ENCODE measurements at places on chromosomes 4 and X.

DNA sequence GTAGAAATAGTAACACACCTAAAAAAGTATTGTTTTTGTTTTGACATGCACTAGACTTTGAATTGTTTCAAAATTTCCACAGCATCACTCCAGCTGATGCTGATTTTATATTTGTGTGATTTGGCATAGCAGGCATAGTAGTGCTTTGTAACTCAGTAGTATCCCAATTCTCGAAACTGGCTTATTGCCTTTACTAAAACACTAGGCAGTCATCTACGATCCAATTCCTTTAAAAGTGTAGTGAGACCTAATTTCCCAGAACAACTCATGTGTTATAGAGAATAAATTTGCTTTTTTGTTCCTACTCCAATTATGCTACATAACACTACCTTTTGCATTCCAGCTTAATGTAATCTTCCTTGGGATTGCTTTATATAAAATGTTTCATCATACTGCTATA lies 797.7 kb downstream of the ADGRL3 start:
- no peak for DNase-seq

DNA sequence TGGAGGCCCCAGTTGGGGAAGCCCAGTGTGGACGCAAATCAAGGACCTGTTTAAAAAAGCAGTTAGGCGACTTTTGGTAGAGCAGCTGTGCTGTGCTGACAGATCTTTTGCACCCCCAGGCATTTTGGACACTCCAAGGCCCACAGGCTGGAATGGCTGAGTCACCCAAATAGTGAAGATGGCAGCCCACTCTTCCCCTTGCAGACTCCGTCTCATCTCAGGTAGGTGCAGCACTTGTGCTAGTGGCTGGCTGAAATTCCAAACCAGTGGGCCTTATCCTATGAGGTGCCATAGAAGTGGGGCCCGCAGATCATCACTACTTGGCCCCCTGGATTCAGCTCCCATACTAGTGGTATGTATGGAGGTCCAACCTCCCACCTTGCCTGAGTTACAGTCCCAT lies 42.8 kb downstream of the CPXCR1 start:
- DNase-seq, result no peak

DNA sequence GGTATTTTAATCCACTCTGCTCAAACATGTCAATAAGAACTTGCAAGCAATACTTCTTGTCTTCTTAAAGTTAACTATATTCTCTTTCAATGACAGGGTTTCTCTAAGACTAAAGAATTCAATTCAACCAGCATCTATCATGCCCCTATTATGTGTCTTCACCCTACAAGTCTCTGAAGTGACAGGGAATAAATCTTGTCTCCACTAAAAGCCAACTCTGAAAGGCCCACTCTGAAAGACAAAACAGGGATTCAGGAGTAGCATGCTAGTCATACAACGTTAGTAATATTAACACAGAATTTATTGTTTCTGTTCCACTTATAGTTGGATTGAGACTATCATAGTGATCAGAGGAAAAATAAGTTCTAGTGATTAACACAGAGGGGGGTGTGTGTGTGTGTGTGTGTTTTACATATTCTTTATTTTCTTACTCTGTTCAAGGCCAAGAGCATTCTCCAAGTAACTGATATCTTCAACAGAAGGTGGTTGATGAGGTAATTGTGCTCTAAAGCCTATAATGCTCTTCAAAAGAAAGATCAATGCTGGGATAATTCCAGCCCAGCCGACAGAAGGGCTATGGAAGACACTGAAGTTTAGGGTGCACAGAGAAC lies 122.4 kb upstream of the DCLK2 start:
- DNase-seq, result no peak

GRCh38 chr4:112910109-112910736 lies 139.2 kb upstream of the ANK2 start:
- no peak for DNase-seq

GRCh38 chrX:77444075-77444474 lies 3.1 kb upstream of the FGF16 start:
- DNase-seq, result no peak

GRCh38 chr4:42398171-42398870 lies 1.0 kb downstream of the SHISA3 start:
- no peak for DNase-seq

- DNase-seq, result no peak
Measured at GRCh38 chrX:49226946-49227345, 6.2 kb downstream of the CACNA1F start.

- DNase-seq, result no peak
Measured at GRCh38 chrX:66012094-66012534, 27.8 kb downstream of the VSIG4 start.

GRCh38 chrX:35700121-35700520 lies 98.0 kb upstream of the MAGEB16 start:
- DNase-seq, result no peak

GRCh38 chr4:153275380-153276276 lies 68.9 kb upstream of the MND1 start:
- no peak for DNase-seq

DNA sequence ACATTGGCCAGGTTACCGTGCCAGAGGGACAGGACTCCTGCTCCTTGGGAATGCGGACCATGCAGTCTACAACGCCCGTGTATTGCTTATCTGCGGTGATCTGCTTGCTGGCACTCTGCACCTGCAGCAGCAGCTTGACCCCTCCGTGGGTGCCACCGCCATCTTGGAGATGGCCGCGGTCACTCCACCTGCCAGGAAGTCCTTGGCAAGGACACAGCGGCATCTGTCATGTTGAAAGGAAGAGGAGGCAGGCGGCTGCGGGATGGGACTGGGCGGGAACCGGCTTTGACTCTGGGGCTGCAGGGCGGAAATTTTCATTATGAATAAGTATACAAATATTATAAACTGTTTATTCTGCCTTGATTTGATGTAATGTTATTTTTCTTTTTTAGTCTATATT lies 63.4 kb downstream of the F11 start:
- DNase-seq, result no peak

GRCh38 chr4:107862658-107863057 lies 37.9 kb downstream of the SGMS2 start:
- DNase-seq, result no peak

GRCh38 chr4:53928825-53929224 lies 135.6 kb downstream of the CHIC2 start:
- no peak for DNase-seq

GRCh38 chr4:109334129-109335105 lies 32.0 kb upstream of the COL25A1 start:
- DNase-seq, result no peak

- DNase-seq, result no peak
Measured at GRCh38 chrX:122813876-122814275, 370.2 kb upstream of the GRIA3 start.

DNA sequence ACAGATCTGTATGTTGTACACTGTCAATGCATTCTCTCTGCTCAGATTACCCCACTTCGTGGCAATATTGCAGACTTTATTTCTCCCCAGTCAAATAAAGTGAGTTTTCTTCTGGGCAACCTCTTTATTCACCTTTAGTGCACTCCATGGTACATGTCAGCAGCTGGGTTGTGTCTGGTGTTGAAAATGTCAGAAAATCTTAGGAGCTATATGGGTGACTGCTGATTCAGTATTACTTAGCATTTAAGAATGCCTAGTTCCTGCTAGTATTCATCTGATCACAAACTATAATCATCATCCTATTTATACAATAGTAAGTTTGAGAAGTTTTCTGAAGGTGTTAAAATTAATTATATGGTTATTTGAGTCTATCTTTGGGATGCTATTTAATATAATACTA lies 112.5 kb downstream of the CFAP299 start:
- DNase-seq, result no peak

GRCh38 chrX:768596-768995 lies 138.0 kb downstream of the SHOX start:
- no peak for DNase-seq

DNA sequence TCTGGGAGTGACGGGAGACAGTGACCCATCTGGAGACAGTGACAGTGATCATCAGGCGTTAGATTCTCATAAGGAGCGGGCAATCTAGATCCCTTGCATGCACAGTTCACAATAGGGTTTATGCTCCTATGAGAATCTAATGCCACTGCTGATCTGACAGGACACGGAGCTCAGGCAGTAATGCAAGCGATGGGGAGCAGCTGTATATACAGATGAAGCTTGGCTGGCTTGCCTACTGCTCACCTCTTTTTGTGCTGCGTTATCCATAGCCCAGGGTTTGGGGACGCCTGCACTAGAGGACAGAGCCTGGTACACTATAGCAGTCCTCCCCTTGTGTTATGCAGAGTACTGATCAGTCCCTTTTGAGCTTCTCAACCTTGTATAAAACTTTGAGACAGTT lies 23.5 kb downstream of the NFKB1 start:
- DNase-seq, result no peak

DNA sequence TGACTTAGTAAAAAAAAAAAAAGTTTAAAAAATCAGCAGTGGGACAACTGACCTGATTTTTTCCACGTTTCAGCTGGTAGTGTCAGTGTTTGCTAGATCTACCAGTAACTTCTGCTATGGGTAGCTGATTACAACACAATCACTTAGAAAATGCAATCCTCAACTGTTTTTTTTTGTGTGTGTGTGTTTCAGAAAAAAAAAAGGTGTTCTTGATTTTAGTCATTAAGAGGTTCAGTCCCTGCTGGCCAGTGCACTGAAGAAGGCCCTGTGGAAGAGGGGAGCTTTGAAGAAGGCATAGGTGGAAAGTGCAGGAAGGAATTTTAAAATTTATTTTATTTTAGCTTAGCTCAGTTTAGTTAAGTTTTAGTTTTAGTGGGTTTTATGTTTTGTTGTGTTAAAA lies 46.9 kb downstream of the SH2D1A start:
- no peak for DNase-seq

DNA sequence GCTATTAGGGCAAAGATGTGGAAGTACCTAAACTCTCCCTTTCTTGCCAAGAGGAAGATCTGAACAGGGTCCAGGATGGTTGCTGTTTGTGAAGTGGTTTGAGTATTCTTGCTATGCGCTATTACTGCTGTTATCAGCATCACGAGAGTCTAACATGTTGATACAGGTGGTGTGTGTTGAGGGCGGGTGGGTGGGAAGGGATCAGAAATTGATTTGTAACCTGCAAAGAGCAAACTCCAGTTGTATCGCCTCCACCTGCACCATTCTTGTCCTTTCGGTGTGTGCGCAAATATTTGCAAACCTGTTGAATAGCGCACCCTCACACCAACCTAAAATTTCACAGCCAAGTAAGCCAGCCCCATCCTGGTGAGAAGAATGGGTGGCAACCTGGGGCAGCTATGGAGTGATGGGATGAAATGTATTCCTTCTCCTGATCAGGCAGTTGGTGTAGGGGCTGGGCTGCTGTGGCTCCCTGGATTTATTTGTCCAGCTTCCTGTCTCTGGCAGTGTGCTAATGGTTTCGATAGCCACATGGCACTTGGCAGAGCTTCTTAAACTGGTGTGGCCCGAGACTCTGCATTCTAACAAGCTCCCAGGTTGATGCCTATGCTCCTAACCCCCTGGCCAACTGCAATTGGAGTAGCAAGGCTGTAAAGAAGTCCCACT lies 102.6 kb upstream of the SCML1 start:
- no peak for DNase-seq

DNA sequence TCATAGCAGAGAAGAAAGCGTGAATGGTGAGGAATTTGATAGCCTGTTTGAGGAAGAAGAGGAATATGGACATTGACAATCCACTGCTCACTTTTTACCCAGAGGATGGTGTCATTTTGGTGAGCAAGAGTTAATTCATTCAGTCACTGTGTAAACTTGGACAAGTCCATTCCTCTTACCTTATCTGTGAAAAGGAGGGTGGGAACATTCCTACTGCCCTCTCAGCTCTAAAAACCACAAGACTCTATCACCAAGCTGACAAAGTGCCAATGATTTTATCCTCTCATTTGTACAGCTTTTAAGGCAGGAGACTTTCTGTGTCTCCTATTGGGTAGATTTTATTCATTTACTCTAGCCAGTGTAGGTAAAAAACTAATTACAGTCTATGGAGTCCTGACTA lies 103.8 kb downstream of the LUZP4 start:
- no peak for DNase-seq

DNA sequence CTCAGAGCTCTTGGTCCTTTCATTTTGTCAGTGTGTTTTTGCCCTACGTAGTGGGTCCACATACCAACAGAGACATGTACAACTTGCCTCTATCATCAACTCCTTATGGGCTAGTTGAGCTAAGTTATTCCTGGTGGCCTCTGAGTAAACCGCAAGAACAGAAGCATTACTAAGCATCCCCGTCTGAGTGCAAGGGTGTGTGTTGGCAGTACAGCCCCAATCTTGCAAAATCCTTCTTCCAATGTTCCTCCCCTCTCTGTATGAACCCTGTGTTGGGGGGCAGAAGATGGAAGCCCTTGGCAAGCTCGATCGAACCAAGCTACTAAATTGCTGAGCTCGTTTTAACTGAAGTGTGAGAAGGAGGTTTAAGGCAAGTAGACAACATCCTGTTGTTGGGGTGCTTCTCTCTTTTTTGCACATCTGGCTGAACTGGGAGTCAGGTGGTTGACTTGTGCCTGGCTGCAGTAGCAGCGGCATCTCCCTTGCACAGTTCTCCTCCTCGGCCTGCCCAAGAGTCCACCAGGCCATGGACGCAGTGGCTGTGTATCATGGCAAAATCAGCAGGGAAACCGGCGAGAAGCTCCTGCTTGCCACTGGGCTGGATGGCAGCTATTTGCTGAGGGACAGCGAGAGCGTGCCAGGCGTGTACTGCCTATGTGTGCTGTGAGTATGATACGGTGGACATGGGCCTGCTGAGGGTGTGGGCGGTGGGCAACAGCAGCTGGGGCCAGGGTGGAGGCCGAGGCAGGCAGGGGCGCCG lies at the start of gene SH2D1A:
Gene SH2D1A (plus strand): TSS at position 447 of the 760 bp plus-strand sequence. CDS start 80 bp downstream, at position 527.
- DNase-seq, result no peak

GRCh38 chr4:39719804-39720580 lies 22.1 kb downstream of the UBE2K start:
- DNase-seq, result no peak

GRCh38 chr4:113893546-113893945 lies 85.9 kb downstream of the ARSJ start:
- DNase-seq, result no peak

DNA sequence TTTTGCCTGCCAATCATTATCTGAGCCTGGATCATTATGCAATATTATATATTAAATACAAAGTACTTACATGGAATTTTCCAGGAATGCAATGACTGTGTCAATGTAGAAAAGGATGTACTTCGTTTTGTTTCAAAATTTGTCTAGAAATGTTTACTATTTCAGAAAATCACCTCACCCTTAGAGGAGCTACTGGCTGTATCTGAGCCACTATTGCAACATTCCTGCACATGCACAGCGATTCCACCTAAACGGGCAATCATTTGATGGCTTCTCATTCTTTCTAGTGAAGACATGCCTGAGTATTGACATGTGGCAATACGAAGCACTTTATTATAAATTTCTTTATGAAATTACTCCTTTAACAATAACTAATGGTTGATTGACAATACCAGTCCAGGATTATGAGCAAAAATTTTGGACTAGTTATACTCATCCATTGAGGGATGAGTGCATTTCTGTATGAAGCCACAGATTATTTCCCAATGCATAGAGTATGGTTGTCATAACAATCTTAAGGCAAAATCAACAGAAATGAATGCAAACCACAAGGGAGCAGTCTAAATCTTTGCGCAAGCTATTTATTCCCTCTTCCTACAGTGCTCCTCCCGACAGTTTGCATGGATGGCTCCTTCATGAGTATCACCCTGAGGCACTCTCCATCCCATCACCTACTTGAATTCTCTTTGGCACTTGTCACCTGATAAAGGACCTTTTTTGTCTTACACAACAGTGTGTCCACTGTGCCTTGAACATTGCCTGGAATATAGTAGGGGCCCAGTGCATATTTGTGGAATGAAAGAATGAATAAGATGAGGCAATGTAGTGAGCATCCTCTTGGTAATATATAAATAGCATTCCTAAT lies 35.8 kb upstream of the MMAA start:
- no peak for DNase-seq

Data from stimulated activated CD4-positive, alpha-beta T cell treated with anti-CD3 and anti-CD28 coated beads, Interleukin-2, amount 100 ng/mL, for 4 hours (primary cell).